Right kidney (tissue), 9 donors: ENCODE measurements at places on chromosomes 2 and 18.
A peak's percentile ranks its signal among the peaks of the same experiment; 100 is the strongest.

GRCh38 chr2:199704358-199705238, 146.4 kb downstream of the FTCDNL1 start:
- DNase-seq: no peak

- no peak for DNase-seq
Measured at GRCh38 chr2:237616734-237617586, 10.4 kb upstream of the LRRFIP1 start.

- DNase-seq: no peak
Measured at GRCh38 chr2:96486696-96487095, 18.5 kb downstream of the NEURL3 start.

DNA sequence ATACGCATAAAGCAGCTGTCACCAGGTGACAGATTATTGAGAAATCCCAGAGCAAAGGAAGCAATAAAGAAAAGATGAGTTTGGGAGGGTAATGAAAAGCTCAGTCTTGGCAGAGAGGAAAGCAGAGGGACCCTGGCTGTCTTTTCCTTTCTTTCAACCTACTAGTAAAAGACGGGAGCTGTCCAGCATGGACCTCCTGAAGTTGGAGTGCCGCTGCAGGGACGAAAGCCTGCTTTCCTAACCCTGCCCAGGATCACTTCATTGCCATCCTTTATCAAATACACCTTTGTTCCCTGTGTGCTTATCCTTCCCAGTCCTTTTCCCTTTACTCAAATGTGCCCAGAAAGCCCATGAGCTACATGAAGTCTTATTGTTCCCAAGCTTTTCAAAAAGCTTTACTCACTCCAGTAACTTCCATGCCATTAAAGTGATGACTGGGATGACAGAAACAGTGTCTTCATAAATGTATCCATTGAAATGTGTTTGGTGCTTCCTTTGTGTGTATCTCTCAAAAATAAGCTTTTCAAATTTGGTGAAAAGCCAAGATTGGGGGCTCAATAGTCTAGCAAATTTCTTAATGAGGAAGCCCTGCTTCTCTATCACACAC, 3.7 kb upstream of the SPR start:
- DNase-seq: peak; percentile 30

GRCh38 chr18:64132871-64133270, 16.0 kb downstream of the LINC00305 start:
- no peak for DNase-seq

DNA sequence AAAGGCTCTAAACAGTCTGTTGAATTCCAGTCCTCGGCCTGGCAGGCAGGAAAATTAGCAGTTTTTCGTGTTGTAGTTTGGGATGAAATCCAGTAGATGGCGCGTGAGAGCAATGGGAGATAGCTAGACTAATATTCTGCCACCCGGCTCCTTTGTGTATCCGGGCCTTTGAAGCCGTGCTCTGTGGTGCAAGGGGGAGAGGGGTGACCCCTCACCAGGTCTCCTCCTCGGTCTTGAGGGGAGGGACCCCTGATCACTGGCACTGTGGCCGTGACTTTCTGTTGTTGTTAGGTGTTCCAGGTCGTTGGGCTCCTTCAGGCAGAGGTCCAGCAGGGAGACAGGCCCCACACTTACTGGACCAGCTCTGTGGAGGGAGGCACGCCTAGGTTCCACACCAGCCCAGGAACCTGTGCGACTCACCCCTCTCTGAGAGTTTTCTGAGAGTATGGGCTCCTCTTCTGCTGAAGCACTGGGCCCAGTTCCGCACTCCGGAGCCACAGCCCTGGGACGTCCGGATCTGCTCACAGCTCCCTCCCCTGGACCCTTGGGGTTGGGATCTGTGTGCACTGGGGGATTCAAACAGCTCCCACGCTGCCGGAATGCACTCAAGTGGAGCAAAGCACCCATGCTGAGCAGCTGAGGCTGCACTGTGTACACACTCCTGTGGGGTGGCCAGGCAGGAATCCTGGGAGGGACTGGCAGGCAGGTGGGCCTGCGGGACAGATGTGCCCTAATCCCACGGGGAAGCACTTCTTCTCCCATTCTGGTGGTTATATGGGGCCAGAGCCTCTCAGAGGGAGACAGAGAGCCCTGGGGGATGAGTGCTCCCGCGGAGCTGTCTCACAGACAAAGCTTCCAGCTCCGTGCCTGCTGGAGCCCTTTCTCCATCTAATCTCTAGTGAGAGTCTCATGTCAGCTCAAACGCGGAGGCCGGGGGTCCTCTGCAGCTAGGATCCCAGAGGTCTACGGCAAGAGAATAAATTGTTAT, 8.8 kb downstream of the GKN2 start:
- DNase-seq: peak; percentile 88
